Fibroblast of the aortic adventitia (primary cell): ENCODE measurements at places on chromosomes 1 and 21. TPM values are rescaled to one million over a fixed set of nuclear protein-coding genes. Genes with fewer than 3 reads are reported as not detected.

- no peak for DNase-seq
Observed at GRCh38 chr1:31752952-31753475, 11.1 kb downstream of the ADGRB2 start.

DNA sequence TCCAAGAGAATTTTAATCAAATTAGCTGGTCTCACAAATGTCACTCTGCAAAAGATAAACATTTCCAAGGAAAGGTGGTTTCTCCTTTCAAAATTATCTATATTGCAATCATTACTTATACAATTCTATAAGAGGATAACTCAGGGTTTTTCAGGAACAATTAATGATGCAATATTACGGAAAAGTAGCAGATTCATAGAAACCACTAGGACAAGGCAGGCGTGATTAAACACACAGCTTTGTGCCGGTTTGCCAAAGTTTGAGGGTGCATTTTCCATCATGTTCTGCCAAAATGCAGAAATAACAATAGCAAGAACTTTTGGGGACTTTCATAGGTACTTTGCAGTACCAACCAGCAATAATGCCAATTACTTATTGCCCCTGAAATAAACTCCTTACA is 605 bp downstream of the TNFRSF9 start:
- DNase-seq, result no peak

GRCh38 chr1:173403996-173404395 is 73.1 kb upstream of the PRDX6 start:
- DNase-seq, result no peak

GRCh38 chr1:11311816-11312755 is 39.1 kb downstream of the UBIAD1 start:
- DNase-seq, result no peak

DNA sequence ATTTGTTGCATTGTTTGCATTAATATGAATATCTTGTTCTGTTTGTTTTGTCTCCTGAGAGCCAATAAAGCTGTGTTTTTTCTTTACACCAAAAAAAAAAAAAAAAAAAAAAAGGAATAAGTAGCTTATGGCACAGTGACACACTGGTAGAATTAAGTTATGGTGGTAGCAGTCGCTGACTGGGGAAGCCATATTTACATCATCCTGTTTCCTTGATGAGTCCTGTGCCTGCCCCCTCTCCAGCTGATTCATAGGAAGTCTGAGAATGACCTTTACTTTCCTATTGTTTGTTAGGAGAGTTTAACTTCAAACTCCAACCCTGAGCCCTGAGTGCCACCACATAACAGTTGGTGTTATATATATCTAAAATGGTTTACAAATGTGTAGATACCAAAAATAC is 62.2 kb downstream of the OBSCN start:
- DNase-seq, result peak; percentile 50

GRCh38 chr1:228986093-228986904 is 251.0 kb downstream of the RHOU start:
- peak; percentile 56 for DNase-seq

DNA sequence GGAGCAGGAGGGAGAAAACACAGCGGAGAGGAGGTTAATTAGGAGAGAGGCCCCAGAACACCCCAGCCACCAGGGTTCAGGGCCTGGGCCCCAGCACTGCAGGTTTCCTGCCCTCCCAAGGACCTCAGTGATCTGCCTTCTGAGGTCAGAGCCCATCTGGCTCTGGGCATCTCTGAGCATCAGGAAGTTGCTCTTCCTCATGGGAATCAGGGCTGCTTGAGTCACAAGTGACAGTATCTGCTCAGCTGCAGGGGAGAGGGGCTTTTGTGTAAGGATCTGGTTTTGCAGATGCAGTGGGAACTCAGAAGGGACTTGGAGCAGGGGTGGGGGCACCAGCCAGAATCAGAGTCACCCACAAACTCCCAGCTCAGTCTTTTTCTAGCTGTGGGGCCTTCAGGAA is 472.1 kb downstream of the PTPRU start:
- peak; percentile 16 for DNase-seq

FAM72D gene
- 2.2 TPM in 1 of 2 replicates, not detected in the other for total RNA-seq

STUM gene
- total RNA-seq, result 0.98 TPM in 1 of 2 replicates, not detected in the other

NME7 gene
- 36.0 and 61.6 TPM in 2 replicates for total RNA-seq

VSIG8 gene
- not detected in 2 replicates for total RNA-seq
